ENCODE measurements at places on chromosomes 7 and 10.
A peak's percentile ranks its signal among the peaks of the same experiment; 100 is the strongest.

DNA sequence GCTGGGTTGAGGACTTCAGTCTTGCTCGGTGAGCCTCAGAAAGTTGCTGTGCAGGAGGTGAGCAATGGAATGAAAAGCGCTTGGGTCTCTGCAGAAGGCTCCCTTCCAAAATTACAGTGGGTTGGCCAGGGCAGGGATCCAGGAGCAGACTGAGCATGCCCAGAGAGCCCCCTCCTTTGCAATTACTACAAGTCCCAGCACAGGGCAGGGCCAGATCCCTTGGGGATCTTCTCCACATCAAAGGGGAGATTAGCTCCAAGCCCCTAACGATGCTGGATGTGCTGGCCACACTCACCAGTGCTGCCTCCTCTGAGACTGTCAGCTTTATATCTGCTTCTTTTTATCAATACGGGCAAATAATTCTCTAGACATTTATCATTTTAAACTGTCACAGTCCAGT, 337.5 kb downstream of the RPS24 start:
- DNase-seq, result no peak

DNA sequence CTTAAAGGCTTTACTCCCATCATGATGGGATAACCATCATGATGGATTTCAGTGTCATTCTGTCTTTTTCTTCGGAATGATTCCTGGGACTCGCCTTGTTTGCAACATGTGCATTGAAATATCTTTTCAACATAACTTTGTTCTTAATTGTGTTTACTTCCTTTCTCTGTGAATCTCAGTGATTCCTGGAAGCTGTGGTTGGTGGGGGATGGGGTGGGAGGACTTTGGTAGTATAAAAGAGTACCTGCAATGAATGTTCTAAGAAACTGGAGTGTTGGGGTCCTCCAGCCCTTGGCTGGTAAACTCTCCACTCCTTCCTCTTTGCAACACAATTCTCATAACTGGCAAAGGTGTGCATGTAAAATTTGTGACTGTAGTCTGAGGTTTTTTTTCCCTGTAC, 11.5 kb upstream of the SH2D4B start:
- no peak for DNase-seq

DNA sequence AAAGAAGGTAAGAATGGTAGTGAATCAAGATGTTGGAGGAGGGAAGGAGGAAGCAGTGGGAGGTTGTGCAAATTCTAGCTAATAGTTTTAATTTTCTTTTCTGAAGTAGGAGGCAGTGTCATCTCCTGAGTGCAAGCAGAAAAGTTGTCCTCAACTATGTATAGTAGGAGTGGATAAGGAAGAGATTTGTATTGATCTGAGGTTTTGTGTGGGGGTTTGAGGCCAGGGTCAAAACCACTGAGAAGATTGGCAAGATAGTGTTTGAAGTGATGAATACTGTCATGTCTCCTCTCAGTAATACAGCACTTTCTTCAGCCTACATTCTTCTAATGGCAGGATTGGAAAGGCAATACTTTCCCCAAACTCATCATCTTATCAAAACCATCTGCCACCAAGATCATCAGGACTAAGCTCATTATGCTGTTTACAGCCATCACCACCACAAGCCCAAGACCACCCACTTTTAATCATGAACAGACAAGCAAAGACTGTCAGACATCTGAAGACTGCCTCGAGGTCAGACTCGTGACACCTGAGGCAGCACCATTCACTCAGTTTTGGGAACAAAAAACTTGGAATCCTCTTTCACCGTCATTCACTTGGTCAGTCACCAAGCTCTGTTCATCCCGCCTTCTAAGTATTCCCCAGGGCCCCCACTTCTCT, 1.5 kb upstream of the MIOS start:
- no peak for DNase-seq

DNA sequence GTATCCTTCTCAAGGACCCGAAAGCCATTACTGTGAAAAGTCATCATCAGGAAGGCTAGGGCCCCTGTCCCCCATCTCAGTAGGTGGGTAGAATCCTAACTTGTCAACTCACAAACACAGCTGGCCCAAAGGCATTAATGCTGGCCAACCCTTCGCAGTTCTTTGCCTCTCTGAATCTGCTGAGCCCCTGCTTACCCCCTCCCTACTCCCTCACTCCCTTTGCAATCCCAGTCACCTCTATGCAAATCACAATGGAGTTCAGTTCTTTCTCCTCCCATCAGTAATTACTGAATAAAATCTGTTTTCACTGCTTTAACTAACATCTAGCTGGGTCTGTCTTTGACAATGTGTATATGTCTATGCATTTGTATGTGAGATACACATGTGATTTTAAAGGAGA, 38.1 kb upstream of the AOAH start:
- DNase-seq, result no peak

- DNase-seq, result peak; percentile 33
These were observed 270.5 kb upstream of the MKLN1 start for GRCh38 chr7:131057015-131057793.

- no peak for DNase-seq
These were observed 161.8 kb upstream of the MTPN start for GRCh38 chr7:136138991-136139390.

DNA sequence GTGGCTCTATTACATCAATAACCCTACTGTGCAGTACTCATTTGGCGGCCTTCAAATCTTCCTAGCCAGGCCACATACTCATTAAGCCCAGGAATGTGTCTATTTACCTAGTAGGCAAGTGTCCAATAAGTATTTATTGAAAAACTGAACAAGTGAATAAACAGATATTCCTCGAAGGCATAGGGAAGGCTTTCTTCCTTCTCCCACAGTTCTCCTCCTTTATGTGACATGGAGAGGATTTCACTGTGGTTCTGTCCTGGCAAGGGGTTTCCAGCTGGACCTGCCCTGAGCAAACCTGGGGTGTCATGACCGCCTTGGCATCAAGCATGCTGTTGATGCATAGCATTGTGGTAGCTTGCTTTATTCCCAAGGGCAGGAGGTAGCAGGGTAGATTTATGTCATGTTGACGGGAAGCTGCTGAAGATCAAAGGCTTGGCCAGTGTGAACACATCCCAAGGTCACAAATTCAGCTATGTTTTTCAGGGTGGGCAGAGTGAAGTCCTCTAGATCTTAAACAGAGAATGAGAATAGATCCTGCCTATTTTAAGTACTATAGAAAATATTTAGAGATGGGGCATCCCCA, 195.1 kb downstream of the INHBA start:
- DNase-seq, result no peak

DNA sequence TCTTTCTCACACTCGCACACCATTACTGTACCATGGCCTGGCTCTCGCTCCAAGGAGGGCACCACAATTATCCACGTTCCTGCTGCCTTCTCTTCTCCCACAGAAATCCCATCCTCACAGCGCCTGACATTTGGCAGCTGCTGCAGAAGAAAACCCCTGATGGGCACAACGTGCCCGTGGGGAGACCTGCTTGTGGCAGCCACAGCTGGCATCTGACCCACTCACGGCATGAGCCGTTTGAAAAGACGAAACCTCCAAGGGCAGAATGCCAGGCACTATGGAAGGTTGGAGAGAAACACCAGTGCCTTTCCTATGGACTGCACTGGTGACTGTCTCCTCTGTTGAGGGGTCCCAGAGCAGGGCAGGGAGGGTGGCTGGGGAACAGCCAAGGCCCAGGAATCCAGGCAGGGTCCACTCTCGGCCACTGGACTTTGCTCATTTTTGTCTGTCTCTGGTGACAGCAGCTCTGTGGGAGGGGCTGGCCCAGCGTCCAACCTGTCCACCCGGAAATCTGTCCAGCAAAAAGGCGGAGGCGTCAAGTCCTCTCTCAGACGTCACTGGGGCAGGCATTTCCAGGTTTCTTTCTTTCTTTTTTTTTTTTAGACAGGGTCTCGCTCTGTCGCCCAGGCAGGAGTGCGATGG, 61.0 kb upstream of the MKRN1 start:
- no peak for DNase-seq

GRCh38 chr10:126696684-126697083, 26.2 kb upstream of the C10orf90 start:
- no peak for DNase-seq

GRCh38 chr7:41942468-41943093, 239.7 kb upstream of the INHBA start:
- DNase-seq, result no peak

- no peak for DNase-seq
These were observed 85.2 kb upstream of the CACNA2D1 start for GRCh38 chr7:82528577-82529310.

GRCh38 chr10:96840841-96841518, 8.9 kb downstream of the LCOR start:
- peak; percentile 84 for DNase-seq

GRCh38 chr10:32446536-32447406, 831 bp downstream of the CCDC7 start:
- peak; percentile 25 for DNase-seq

GRCh38 chr7:134312717-134313116, 4.0 kb downstream of the SLC35B4 start:
- no peak for DNase-seq

DNA sequence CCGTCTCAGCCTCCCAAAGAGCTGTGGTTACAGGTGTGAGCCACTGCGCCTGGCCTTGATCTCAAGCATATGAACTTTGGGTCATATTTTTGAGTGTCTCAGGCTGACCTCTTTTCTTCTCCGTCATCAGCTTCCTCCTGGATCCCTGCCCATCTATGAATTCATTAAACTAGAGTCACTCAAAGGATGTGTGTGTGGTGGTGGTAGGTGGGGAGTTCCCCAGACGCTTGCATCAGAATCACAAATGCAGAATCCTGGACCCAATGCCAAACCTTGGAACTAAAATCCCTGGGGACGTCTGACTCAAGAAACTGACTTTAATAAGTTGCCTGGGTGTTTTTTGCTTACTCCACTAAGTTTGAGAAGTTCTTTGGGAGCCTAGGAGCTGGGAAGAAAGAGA, 6.7 kb upstream of the CREB5 start:
- DNase-seq, result peak; percentile 96

DNA sequence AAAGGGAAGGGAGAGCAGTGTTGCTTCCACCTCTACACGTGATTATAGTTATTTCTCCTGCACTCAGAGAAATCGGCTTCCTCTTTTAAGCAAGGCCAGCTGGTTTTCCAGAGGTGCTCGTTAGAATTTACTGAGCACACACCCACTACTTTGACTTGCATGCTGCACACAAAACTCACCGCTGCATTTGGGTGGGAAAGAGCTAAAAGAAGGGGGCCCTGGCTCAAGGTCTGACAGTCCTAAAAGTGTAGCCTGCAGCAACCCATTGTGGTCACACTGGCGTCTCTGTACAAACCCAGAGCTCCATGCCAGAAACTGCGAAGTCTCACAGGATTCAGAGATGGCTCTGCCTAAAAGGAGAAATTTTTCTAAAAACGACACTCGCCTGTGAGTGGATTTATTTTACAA, 133.7 kb downstream of the SLC25A13 start:
- DNase-seq, result no peak

DNA sequence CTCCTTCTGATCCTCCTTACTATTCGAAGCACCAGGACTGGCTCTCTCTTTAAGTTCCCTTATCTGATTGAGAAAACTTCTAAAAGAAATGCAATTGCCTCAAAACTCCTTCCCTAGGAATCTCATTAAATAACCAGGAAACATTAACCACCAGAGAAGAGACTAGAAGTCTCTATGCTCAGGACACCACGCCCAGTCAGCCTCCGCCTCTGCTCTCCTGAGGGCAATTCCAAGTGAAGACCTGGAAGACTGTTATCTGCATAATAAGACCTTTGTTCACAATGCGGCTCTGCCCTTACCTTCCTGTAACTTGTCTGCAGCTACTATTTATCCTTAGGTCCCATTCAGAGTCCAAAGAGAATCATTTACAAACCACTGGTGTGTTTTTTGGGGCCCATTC, 78.8 kb downstream of the ELMO1 start:
- DNase-seq, result no peak

DNA sequence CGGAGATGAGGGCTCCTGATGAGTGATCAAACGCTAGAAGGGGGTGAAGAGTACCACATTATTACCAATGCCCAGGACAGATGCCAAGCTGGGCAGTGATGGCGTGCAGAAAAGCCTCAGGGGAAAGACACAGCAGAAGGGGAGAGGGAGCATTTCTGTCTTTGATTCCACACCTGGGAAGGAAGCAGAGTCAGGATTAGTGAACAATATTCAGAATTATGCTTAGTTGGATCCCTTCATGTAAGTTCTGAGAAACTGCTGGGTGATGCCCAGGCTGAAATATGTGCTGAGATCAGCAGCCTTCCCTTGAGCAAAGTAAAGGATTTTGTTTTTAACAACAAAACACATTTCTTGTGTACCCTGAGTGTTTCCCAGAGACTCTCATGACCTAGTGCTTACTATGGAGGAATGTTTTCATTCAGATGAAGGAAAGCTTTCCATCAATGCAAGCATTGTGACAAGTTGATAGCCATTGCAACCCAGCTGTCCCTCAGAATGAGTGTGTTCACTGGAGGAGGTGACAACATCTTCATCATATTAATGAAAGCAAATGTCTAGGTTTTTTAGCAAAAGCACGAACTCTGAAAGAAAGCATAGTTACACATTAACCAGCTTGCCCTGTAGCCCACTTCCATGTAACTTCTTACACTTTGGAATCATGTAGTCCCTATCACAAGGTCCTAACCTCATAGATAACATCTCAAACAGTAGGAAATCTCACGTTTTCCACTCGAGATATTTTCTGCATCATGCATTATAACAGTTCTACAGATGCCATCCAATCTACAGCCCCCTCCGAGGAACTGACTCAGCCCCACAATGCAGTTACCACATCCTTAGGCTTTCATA, 23.8 kb upstream of the AKR1C1 start:
- DNase-seq, result peak; percentile 50
